ENCODE measurements at places on chromosomes 7 and 10.

DNA sequence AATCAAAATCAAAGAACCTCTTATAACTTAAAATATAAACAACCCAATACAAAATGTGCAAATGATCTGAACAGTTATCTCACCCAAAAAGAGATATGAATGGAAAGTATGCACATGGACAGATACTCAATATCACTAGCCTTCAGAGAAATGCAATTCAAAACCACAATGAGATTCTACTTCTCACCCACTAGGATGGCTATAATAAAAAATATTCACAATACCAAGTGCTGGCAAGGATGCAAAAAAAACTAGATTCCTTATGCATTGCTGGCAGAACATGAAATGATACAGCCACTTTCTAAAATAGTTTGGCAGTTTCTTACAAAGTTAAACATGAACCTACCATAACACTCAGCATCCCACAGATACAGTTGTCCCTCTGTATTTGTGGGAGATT is 130.1 kb upstream of the LRRN3 start:
- DNase-seq = no peak

DNA sequence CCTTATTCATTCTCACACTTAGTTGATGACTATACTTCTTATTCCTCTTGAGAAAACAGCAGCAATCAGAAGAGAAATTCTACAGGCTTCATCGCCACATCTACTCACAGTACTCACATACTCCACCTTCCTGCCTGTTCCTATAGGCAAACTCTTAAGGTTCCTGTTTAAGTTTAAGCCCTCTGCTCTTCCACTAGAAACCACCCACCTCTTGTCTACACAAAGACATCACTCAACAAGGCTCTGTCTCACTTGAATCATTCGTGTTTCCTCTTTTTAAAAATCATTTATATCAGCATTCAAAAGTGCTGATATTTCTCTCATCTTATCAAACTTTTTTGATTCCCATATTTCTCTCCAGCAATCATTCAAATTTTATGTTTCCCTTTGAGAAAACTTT is 85.5 kb upstream of the ADO start:
- no peak for DNase-seq

- no peak for DNase-seq
Observed at GRCh38 chr10:68800211-68800610, 27.1 kb upstream of the STOX1 start.

DNA sequence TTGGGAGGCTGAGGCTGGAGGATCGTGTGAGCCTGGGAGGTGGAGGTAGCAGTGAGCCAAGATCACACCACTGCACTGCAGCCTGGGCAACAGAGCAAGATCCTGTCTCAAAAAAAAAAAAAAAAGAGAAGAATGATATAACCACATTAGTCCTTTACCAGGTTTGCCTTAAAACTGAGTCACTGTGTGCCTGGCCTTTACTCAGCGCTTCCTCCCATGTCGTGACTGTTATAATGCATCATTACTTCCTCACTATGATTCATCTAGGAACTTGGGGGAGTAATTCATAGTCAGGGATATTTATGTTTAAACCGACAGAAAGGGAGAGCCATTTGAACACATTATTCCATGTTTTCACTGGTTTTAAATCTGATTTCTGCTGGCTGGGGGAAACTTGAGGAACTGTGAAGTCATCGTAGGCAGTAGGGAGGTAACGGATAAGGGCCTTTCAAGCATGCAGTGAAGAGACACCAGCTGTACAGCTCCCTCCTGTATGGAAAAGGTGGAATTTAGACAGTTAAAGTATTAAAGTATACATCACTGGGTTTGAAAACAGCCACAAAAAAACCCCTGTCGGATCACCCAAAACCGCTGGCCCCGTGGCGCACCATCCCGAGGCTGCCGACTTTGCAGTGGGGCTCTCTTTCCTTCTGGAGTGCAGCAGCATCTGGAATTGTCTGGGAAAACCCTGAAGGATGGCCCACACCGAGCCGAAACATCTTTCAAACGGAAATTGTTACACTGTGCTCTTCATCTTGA is 119.8 kb downstream of the NKX6-2 start:
- DNase-seq = peak; percentile 10

DNA sequence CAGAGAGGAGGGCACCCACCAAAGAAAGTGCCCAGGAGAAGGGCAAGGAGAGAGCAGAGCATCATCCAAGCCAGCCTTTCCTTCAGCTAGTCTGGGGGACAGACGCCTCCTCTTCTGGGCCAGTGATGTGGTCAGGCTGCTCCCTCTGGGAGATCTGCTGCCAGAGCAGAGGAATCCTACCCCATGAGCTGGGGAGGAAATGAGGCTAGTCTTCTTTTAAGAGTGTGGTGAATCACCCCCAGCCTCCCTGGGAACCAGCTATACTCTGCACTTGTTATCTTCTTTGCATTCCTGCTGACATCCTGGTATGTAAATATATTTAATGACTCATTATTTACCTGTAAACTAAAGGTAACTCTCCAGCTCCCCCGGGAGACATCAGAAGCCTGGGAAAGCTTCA is 41.6 kb upstream of the EPHB6 start:
- peak; percentile 52 for DNase-seq

Data from CD4-positive, alpha-beta T cell treated with Interleukin-15 for 4 hours (primary cell).